Stimulated activated CD4-positive, alpha-beta T cell treated with anti-CD3 and anti-CD28 coated beads, TNF-alpha, amount 100 ng/mL, for 48 hours (primary cell): ENCODE measurements at places on chromosomes 3 and 15.

DNA sequence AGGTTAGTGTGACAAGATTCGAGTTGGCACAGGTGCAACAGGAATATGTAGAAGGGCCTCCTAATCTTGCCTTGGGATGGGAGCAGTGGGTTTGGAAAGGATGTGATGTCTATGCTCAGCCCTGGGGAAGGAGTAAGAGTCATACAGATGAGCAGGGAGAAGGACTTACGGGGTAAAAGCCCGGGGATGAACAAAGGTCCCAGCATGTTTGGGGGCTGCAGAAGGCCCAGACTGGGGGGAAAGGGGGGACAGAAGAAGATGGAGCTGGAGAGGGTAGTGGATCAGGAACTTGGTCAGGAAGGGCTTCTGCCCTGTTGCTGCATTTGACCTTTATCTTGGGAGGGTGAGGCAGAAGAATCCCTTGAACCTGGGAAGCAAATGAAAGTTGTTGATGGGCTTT, 240.1 kb upstream of the ST8SIA2 start:
- no peak for DNase-seq

DNA sequence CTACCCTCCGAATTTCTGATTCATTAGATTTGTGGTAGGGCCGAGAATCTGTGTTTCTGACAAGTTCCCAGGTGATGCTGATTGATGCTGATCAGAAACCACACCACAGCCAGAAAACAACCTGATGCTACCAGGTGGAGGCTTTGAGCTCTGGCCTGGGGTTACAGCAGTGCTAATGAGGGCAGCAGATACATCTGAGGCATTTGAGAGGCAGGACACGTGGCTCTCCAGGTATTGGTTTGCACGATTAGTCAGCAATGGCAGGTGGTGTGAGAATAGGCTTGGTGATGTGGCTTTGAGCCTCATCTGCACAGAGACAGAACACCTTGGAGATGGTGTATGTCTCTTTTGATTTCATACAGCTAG, 78.8 kb upstream of the THBS1 start:
- DNase-seq = no peak

DNA sequence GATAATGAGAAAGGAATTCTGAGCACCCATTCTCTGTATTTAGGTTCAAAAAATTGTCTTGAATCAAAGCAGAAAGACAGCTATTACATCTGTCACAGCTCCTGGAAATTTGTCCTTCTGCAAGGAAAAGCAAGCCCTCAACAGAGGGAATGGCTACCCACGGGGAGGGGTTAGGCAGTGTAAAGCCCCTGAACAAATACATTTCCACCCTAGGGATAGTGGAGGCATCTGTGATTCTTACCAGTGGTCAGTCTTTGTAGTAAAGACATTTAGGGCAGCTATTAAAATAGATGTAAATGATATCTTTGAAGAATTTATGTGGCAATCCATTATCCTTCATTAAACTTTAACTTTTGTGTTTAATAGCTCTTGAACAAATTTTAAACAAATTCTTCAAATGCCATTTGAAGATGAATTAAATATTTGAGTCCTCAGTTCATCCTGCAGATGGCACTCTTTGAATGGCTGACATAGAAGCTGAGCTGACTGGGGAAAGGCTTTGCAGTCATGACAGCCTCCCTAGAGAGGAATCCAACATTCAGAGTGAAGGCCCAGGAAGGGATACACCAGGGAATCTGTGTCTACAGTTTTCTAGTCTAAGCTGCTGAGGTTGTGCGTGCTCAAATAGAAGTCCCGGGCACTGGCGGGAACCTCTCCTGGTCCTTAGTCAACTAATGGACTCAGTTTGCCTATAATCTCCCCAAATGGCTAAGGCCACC, 359.7 kb upstream of the ROPN1 start:
- DNase-seq = no peak

- DNase-seq = no peak
Measured at GRCh38 chr15:98177966-98178592, 217.6 kb downstream of the ARRDC4 start.

DNA sequence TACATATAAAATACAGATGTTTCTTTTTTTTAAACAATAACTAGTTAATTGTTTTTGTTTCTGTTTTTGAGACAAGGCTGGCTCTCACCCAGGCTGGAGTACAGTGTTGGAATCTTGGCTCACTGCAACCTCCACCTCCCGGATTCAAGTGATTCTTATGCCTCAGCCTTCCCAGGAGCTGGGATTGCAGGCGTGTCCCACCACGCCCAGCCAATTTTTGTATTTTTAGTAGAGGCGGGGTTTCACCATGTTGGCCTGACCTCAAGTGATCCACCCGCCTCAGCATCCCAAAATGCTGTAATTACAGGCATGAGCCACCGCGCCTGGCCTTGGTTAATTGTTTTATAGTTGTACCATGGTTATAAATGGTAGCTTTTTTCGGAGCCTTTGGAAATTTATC, 72.3 kb downstream of the PIAS1 start:
- no peak for DNase-seq

DNA sequence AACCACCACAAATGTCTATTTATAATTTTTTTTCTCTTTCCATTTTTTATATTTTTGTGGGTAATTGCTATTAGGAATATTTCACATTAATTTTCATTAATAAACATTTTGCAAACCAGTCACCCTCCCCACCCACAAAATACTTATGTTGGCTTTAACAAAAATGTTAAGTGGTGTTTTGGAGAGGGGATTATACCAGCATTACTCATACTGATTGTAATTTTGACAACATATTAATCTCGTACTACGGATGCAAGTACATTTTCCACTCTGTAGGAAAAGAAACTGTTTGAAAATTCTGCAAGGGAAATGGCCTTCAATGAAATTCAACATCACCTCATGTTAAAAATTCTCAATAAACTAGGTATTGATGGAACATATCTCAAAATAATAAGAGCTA, 58.3 kb downstream of the BCHE start:
- DNase-seq = no peak

- DNase-seq = no peak
Measured at GRCh38 chr15:72785841-72786240, 2.3 kb upstream of the ADPGK start.

- no peak for DNase-seq
Measured at GRCh38 chr3:114446600-114446999, 152.8 kb downstream of the TIGIT start.

DNA sequence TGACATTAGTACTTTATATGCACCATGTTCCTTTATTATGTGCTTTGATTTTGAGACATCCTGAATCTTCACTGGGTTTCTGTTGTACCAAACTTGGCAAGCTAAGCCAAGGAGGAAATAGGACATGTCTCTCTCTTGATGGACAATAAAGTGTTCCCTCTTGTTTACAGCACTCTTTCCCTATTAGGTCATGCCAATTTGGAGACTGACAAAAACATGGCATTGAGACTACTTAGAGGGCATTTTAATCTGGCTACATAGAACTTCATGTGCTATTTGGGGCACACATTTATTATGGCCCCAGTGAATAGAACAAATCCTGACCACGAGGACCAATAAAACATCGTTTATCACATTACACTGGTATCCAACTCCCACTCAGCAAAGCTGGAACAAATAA, 85.3 kb upstream of the TNFSF10 start:
- DNase-seq = no peak
